ENCODE measurements at places on chromosomes 12 and 14.

GRCh38 chr12:15754233-15754632 is 35.0 kb downstream of the EPS8 start:
- no peak for DNase-seq

DNA sequence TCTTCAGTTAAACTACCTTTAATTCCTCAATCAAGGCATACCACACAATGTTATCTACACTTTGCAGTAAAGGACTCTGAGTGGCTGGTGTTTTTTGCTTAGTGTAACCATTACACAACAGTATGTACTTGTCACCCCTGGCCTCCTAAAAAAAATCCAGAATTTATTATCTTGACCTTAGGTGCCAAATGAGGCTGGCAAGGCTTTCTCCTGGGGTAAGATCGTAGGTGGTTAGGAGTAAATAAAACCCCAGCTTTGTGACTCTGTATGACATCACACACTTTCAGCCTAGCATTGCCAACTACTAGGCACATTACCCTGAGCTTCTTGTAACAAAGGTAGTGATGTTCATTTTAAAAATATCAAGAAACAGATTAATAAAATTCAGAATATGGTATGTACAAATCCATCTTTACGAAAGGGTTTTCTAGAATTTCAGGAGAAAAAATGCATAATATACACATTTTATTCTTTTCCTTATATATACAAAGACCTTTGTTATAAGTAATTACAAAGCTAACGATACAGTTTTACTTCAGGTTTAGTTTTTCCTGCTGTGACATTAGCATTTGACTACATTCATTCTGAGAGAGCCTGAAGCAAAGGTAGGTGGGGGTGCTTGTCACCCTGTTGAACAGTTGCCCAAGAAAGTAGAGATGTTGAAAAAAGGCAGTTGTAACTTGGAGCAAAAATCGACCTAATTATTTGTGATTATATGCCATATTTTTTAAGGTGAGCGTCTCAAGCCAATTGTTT is 13.5 kb downstream of the TCL1A start:
- DNase-seq, result no peak

DNA sequence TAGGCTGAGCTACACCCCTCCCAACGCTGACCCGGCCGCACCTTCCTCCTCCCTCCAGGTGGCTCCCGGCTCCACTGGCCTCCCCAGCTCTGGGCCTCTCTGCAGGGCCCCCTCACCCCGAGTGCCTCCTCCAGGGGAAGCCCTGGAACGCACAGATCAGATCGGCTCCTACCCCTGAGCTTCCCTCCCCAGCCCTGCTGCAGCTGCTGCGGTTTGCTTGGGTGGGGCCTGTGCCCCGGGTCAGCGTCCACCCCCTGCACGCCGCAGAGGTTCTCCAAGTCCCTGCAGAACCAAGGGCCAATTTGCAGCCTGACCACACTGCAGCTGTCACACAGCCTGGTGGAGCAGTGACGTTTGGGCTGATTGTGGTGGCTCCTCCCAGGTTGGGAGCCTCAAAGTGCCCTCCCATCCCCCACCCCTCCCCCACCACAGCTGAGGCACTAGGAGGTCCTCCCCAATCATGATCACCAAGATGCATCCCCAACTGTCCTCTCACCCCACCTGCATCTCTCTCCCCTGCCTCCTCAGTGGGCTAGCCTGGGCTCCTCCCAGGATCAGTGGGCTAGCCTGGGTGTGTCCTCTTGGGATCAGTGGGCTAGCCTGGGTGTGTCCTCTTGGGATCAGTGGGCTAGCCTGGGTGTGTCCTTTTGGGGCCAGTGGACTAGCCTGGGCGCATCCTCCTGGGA is 12.8 kb upstream of the FBRSL1 start:
- DNase-seq, result peak; percentile 57

DNA sequence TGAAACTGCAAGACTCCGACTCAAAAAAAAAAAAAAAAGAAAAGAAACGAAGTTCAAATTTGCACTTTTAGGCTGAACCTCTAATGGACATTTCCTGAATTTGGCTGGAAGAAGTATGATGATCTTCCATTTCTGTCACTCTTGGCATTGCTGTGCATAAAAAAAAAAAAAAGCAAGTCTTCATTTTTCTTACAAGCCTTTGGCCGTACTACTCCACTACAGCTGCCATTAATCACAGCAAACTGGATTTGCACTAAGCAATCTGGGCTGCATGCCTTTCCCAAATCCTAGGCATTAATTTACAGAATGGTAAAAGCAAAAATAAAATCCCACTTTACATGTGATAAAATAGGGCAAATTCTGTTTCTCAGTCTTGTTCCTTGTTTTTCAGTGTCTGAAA is 7.1 kb downstream of the CSRP2 start:
- DNase-seq, result no peak

GRCh38 chr12:69481133-69481532 is 10.9 kb downstream of the FRS2 start:
- DNase-seq, result no peak

DNA sequence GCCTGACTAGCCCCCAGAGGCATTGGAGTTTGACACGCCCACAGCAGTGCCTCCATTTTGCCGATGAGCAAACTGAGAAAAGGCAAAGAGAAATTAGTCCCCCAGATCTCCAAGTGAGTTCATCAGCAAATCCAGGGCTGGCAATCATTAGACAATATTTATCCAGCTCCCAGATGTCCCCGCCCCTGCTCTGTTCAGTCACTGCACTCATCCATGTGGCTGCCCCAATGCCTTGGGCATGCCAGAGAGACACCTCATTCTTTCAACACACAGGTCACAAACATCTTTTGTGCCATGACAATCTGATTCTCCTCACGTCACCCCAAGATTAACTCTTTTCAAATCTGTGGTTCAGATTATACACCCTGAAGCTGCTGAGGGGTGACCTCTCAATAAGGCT is 43.5 kb downstream of the DPF3 start:
- no peak for DNase-seq

- DNase-seq, result no peak
These were observed 62.8 kb upstream of the FOXN3 start for GRCh38 chr14:89479802-89480201.

GRCh38 chr14:52063052-52063462 is 5.8 kb downstream of the NID2 start:
- no peak for DNase-seq

- no peak for DNase-seq
These were observed 192.4 kb downstream of the TMX1 start for GRCh38 chr14:51432302-51432948.

Measured in CD4-positive, CD25-positive, alpha-beta regulatory T cell (primary cell).